NCI-H1694 treated with DMSO at 0.1 percent for 48 hours (cell line): ENCODE measurements at places on chromosomes 16 and 17.

DNA sequence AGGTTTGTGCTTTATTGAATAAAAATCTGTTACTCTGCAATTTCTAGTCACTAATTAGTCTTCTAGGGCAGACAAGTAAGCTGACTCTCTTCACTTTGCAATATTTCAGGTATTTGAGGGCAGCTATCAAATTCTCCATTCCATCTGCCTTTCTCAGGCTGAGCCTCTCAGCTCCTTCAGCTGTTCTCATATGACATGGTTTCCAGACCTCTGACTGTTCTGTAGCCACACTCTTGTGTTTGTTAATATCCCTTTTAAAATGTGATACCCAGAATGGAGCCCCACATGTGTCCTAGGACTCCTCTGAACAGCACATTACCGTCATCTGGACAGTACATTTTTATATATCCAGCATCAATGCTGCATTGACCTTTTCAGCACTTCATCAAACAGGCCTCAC is 46.1 kb upstream of the MTMR4 start:
- DNase-seq = no peak

- DNase-seq = peak; percentile 6
Measured at GRCh38 chr16:785563-786535, 2.3 kb downstream of the RPUSD1 start.

- DNase-seq = peak; percentile 8
Measured at GRCh38 chr16:27174007-27174406, 29.3 kb upstream of the KDM8 start.

GRCh38 chr17:48878920-48879898 is 13.4 kb upstream of the ATP5MC1 start:
- peak; percentile 60 for DNase-seq
